ENCODE measurements at places on chromosomes 12 and 14. TPM values are rescaled to one million over a fixed set of nuclear protein-coding genes. Genes with fewer than 3 reads are reported as not detected.
A peak's percentile ranks its signal among the peaks of the same experiment; 100 is the strongest.

DNA sequence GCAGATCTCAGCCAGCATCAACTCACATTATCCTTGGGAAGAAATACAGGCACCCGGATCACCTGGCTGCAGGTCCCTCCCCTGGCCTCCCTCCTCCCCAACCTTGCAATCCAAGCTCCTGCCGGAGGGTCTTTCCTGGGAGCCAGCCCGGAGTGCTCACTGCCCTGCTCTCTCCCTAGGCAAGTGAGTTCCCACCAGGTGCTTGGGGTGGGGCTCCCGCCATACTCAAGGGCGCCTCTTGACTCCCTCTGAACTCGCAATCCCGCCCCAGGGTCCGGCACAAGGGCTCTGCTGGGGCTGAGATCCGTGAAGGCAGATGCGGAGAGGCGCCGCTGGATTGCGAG lies 1.2 kb upstream of the CEP170B start:
- DNase-seq = no peak

DNA sequence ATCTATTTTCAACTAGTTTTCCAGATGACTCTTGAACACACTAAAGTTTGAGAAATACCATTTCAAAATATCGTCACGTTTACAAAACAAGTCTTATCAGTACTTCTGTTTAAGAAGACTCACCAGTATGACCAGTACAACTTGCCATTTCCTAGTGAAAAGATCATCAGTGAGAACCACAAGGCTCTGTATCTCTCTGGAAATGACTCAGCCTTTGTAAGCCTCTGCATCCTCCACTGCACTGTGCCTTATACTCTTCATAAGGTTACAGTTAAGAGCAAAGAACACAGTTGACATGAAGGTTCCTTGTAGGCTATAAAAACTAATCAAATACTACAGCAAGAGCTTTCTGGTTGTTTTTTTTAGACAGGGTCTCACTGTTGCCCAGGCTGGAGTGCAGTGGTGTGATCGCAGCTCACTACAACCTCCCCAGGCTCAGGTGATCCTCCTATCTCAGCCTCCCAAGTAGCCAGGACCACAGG lies 5.7 kb upstream of the VTI1B start:
- no peak for DNase-seq

DNA sequence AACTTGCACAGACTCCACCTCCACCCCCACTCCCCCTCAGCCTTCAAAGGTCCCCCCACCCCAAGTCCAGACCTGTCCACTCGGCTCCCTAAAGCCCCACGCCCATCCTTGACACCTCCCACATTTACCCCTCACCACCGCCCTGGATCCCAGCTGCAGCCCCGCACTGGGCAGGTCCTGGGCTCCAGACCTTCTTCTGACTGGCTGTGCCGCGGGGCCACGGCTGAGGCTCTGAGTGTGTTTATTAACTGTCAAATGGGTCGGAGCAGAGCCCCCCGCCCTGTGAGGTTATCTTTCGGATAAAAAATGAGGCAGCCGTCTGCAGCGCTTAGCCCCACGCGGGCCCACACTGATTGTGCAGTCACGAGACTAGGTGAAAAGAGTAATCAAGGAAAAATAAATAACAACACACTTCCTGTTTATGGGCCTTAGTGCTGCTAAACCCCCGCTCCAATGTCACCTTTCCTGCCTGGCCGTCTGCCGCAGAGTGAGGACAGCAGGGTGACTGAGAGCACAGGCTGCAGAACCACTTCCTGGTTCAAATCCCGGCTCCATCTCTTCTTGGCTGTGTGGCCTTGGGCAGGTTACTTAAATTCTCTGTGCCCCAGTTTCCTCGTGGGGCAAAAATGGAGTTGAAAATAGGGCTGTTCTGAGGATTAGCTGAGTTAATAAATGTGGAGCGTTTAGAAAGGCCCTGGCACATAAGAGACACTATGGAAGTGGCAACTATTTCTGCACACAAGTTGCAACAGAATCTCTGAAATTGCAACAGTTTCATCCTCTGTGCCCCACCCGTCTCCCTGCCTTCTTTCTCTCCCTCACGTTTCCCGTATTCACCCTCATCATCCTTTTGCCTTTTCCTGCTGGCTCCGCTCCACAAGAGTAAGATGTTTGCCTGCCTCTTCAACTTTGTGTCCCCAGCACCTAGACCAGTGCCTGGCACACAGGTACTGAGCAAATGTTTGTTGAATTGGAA lies 9.4 kb downstream of the SETD1B start:
- DNase-seq = peak; percentile 81

GRCh38 chr12:14261096-14261495 lies 104.4 kb upstream of the ATF7IP start:
- DNase-seq = no peak

- no peak for DNase-seq
These were observed 13.1 kb upstream of the KLRC1 start for GRCh38 chr12:10466311-10466710.

TSPAN31 gene
- 69.2 TPM for polyA plus RNA-seq
